ENCODE measurements at places on chromosomes 5 and 9.

- no peak for DNase-seq
Measured at GRCh38 chr5:65727491-65728156, 5.6 kb downstream of the NLN start.

DNA sequence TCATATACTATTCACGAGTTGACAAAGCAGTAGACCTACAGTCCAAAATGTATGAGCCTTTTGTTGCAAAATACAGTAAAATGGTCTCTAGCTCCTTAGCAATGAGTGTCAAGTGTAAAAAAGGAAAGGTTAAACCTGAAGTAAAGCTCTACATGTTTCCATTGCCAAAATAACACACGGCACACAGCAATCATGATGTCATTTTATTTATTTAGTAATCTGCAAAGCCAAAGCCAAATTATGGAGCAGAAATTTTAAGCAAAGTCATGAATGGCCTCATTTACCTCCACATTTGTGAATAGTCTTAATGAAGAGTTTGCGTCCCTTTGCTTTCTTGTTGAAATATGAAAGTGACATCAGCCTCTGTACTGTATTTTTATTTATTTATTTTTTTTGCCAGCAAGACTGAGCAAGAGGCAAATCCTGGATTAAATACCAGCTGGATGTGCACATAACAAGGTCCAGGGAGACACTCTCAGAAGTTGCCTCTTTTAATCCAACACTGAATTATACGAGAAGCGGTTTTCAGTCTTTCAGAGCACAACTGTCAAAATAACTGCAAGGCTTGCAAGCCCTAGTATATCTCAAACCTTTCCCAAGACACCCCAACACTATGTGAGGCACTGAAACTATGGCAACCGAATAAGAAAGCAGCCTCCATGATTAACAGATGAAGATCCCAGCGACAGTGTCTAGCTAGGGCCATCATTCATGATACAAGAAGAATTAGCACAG is 9.7 kb downstream of the SEMA6A start:
- no peak for DNase-seq

DNA sequence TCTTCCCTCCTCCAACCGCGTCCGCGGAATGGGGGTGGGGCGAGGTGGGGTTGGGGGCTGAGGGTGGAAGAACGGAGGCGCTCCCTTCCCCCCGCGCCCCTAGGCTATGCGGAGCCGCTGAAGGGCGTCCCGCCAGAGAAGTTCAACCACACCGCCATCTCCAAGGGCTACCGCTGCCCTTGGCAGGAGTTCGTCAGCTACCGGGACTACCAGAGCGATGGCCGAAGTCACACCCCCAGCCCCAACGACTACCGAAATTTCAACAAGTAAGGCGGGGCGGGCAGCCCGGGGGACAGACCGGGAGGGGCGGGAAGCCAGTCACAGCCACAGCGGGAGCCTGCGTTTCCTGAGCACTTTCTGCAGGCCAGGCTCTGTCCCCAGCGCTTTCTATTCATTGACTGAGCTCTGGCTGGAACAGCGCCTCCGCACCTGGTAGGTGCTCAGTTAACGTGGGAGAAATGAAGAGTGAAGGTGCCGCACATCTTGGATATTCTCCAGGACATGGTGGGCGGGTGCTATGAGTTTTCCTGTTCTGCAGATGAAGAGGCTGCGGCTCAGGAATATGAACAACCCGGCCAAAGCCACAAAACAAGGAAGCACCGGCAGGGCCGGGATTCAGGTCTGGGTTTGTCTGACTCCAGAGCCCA is 11.3 kb downstream of the MYOZ3 start:
- DNase-seq, result peak; percentile 18

- DNase-seq, result no peak
Measured at GRCh38 chr5:99187611-99188010, 258.8 kb upstream of the CHD1 start.

DNA sequence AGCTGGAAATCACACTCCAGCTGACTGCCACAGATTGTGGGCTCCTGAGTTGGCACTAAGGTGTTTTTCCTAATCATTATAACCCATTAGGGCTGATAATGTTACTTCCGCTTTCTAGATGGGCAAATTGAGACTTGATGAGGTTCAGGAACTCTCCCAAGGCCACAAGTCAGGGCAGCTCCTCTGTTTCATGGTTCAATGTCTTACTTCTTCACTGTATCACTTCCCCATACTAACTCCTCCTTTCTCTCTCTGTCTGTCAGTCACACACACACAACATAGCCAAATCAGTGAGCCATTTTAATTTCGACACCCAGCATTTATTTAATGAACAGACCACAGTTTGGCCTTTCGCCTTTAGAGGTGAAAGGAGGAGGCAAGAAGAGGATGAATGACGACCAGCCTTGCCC is 17.8 kb upstream of the TRAF1 start:
- DNase-seq, result no peak

GRCh38 chr9:20043461-20043860 is 254.6 kb upstream of the SLC24A2 start:
- no peak for DNase-seq

DNA sequence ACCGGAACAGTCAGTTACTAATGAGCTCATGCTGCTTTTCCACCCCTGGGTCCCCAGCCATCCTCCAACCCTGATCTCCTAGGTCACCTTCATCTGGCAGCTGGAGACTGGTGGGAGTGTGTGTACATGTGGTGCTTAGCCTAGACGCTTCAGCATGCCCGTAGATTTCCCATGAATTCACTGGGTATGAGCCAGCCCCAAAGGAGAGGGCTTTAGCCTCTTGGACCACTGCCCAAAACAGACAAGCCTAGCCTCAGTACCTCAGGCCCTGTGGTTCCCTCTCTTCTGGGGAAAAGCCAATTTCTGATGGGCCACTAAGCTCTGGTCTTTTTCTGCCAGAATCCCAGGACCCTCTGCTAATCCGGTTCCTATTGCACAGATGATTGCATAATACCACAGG is 48.0 kb upstream of the ASTN2 start:
- no peak for DNase-seq

- no peak for DNase-seq
Measured at GRCh38 chr9:77816641-77817341, 168.7 kb upstream of the GNA14 start.

DNA sequence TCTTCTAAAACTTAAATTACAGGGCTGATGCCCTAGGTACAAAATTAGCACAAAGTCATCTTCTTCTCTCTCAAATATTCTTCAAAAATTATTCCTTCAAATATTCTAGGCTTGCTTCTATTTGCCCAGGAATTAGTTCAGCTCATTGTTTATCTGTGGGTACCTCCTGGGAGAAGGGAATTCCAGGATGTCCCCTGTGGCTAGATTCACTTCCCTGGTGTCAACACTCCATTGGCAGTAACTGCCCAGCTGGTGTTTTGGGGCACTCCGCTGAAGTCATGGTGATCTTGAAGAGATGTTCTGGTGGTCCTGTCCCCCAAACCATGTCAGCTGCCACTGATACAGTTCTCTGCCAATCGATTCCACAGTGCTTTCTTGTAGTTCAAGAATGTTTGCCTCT is 26.2 kb upstream of the TGFBR1 start:
- no peak for DNase-seq

GRCh38 chr5:1834721-1835429 is 33.7 kb downstream of the NDUFS6 start:
- no peak for DNase-seq
